ENCODE measurements at places on chromosomes 7 and 10.

DNA sequence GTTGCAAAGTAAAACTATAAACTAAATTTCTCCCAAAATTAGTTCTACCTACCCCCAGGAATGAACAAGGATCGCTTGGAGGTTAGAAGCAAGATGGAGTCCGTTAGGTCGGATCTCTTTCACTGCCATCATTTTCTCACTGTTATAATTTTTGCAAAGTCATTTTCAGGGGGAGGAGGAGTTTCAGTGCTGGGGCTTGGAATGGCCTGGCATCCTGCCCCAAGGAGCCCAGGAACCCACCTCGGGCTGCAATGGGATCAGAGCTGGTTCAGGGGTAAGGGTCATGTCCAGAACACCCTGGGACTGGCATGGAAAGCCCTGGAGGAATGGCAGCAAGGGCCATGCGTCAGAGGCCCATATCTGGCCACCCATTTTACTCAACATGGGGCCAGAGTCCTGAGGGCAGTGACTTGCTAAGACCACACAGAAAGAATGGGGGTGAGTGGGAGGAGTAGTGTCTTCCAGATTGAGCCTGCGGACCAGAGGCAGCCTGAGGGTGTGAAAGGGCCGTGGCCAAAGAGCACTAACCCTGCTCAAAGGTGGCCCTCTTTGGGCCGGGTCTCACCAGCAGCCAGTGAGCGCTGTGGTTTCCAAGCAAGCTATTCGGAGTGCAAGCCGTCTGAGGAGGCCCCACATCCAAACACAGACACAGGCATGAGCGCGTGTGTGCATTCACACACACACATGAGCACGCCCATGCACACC lies 31.8 kb downstream of the GPRIN2 start:
- no peak for DNase-seq

- DNase-seq, result no peak
These were observed 33.3 kb downstream of the COX15 start for GRCh38 chr10:99698504-99699080.

- no peak for DNase-seq
These were observed 16.0 kb upstream of the TLL2 start for GRCh38 chr10:96529634-96530279.

- DNase-seq, result no peak
These were observed 18.0 kb downstream of the PURB start for GRCh38 chr7:44867073-44867995.

DNA sequence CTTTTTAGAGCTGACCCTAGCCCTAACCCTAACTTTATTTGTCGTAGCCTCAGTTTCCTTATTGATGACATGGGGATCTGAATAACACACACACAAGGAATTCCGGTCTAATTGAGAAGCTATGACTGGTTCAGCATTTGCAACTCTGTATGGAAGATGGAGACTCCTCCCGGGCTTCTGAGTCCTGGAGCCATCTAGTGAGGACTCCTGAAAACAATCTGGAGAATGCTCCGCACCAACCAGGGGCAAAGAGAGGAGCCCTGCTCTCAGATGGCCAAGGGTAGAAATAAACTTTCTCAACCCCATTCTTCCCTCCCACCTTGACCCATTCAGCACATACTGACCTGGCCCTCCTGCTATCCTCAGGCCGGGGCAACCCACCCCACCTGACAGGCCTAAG lies 26.4 kb downstream of the MBL2 start:
- DNase-seq, result no peak

DNA sequence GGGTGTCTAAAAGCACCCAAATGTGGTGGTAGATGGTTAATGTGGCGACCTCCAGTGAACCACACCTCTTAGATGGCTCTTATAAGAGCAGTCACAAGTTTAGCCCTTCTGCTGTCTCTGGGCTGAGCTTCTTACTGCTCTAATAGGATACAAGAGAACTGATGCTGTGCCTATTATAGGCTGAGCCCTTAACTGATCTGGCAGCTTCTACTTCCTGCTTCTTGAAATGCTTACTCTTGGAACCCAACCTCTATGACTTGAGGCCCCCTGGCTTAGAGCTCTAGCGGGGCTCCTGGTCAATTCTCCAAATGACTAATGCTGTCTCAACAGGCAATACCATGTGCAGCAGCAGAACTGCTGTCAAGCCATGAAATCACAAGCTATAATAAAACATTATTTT lies 35.0 kb upstream of the LSM8 start:
- DNase-seq, result no peak

- peak; percentile 41 for DNase-seq
These were observed 101.1 kb downstream of the RAPGEF5 start for GRCh38 chr7:22255834-22256233.

GRCh38 chr10:6175329-6176055 lies 27.2 kb upstream of the PFKFB3 start:
- DNase-seq, result no peak

DNA sequence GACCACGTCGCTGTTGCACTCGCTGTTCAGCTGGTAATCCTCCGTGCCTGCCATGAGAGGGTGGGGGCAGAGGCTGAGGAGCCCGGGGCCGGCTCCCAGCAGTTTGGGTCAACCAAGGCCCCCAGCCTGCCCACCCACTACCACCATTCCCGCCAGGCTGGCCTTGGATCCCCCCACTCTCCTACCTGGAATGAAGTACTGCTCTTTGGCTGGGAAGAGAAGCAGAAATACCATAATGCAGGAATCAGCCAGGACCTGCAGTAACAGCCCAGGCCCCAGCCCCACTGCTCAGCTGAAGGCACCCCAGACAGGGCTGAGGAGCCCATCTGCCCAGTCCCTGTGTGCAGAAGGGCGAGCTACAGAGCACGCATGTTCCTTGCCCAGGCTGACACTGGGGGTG lies 138.0 kb downstream of the SLIT1 start:
- no peak for DNase-seq

- no peak for DNase-seq
These were observed 1.1 kb upstream of the MTPAP start for GRCh38 chr10:30349967-30350735.

DNA sequence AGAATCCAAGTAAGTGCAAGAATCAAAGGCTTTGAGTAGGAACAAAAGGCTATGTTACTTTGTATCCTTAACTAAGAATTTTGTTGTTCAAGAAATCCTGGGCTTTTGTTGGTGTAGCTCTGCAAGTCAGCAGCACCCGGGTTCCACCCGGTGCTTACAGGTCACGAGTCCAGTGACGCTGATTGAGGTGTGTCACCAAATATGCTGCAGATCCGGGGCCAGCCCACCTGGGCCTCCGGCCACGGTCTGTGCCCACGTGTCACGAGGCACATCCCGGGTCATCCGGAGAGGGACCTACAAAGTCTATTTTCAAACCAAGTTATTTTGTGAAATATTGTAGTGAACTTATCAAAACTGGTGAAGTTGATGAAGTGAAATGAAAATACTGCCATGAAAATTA lies 103.1 kb downstream of the MGMT start:
- no peak for DNase-seq

DNA sequence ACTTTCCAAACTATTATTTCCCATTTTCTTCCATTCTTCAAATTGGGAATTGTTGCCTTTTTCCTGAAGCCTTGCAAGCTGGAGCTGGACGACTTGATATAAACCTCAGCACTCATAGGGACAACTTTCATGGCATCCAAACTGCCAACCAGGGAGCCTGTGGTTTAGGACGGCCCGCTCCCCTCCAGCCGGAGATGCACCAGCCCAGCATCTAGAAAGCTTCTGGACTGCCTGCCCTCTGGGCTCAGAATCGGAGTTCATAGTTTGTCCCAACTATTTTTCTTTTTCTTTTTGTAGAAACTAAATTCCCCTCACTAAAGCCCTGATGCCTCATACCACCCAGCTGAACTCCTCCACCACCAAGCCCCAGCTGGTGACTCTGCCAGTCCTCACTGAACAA lies 200.3 kb downstream of the DNAJB6 start:
- no peak for DNase-seq

- DNase-seq, result no peak
These were observed 1.8 kb downstream of the SNX8 start for GRCh38 chr7:2312267-2312929.

DNA sequence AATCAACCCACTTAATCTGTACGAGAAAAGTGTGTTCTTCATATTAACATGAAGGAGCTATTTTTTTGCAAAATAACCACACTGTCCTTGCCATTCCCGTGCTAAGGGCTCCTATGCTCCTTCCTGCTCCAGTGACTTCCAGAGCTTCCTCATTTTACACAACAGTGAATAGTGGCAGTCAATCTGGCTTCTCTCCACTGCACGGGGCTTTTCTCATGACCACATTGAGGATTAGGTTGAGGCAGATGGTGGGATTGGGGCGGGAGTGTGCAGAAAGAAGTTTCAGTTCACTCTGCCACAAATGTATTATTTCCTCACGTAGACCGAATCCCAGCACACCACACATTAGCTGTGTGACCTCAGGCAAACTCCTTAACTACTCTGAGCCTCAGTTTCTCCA lies 235.1 kb downstream of the ARHGAP12 start:
- peak; percentile 12 for DNase-seq

- no peak for DNase-seq
These were observed 67.4 kb upstream of the SLC35G1 start for GRCh38 chr10:93826355-93826754.

DNA sequence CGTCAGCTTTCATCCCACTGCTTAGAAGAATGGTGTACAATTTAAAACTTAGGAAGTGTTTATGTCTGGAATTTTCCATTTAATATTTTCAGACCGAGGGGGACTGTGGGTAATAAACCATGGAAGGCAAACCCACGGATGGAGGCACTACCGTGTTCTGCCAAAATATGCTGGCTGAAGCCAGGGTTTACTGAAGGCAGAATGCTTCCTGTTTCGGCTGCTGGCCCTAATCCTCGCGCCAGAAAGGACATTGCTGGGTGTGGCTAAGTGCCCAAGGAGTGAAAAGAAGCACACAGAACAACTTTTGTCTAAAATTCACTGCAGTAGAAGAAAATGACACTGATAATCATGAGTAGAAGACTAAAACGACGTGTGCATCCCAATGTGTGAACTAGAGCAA lies 32.3 kb downstream of the PITRM1 start:
- no peak for DNase-seq

GRCh38 chr10:102612964-102613275 lies 31.4 kb upstream of the TRIM8 start:
- DNase-seq, result no peak

DNA sequence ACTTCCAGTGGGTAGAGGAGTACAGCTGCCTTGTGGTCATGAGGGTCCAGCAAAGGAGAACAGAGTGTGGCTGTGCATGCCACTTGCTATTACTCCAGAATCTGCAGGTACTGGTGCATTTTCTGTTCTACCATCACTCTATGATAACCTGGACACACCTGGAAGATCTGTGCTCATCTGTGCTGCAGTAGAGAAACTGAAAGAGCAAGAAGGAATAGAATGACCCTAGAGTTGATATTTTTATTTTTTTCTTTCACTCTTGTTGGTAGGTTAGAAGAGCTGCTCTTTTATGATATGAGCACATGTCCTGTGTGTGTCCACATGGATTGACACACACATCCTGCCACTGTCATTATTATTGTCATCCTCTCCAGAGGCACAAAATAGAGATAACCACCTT lies 48.3 kb upstream of the MTURN start:
- DNase-seq, result no peak

DNA sequence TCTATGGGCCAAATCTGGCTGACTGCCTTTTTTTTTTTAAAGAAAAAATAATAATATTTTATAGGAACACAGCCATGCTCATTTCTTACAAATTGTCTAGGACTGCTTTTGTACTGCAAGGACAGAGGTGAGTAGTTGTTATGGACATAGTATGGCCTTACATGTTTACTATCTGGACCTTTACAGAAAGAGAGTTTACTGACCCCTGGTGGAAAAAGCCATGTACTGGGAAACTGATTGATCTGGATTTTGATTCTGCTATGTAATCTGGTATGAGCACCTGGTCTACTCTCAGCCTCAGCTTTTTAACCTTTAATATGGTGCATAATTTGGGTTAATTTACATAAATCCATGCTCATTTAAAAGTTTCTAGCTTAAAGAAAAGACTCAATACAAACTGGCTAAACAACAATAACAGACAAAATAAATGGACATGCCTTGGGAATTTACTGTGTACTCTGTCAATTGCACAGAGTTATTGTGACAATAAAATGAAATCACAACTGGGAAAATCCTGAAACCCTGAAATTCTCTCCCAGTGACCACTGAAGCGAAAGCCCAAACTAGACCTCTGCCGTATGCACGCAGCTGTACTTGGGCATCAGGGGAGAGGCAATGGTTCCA lies 260.7 kb downstream of the BMPER start:
- DNase-seq, result peak; percentile 11

Measured in NCI-H524 (cell line).